GM20000 (cell line): ENCODE measurements at places on chromosomes 2 and 18.

DNA sequence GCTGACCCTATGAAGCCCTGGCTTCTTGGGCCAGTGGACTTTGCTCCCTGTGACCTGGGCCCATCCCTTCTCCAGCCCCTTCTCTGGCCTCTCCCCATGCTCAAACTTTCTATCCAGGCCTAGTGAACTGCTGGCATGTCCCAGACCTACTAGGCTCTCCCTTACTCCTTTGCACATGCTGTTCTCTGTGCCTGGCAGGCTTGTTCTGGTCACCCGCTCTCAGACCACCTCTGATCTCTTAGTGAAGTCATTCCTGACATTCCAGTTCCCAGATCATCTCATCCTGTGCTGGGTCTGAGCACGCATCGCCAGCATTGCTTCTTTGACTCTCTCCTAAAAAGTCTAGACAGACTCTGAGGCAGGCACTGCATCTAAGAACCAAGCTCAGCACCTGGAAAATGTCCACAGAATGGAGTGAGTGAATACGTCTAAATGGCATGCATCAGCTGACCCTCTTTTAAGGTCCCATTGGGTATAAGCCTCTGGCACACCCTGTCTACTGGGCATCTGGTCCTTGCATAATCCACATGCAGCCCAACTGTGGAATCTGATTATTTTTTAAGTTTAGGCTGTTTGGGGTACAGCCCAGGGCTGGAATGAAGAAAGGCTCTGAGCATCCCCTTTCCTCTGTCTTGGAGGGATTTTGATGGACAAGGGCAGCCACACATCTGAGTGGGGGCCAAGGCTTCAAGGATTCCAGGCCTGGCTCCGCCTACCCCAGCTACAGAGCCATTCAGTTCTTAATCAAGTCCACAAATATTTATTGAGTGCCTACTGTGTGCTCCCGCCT, 130.6 kb upstream of the HAAO start:
- DNase-seq, result no peak

DNA sequence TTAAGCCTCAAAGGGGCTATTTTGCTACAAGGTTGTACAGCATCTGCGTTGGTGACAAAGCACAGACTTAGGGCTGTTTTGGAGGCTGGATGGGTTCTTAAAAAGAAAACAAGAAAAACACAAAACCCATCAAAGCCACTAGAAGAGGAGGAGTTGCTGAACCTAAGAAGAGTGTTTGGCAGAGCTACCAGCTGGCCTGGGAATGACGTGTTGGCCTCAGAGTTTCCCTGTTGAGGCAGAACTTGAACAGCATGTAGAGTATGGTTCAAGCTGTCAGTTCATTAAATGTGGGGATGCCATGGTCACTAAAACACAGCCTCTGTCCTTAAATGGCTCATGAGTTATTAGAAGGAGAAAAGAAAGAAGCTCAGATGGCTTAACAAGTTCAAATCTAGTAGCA, 162.5 kb downstream of the TTC32 start:
- DNase-seq, result no peak

DNA sequence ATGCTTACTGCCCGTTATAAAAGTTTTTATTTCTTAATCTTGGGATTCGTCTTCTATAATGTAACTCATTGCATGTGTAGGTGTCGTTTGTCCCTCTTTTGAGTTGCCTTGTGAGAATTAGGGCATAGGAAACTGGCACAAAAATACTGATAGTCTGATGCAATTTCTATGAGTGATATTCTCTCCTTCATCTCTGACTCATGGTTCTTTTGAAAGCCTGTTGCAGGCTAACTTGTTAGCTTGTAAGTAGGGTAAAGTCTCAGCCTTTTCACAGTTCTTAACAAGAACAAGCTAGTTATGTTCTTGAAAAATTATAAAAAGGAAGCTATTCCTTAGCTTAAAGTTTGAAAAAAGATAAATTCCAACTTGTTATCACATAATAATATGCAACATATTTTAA, 1085.4 kb upstream of the NRXN1 start:
- DNase-seq, result no peak

- no peak for DNase-seq
Observed at GRCh38 chr2:172335736-172336135, 91.7 kb upstream of the ITGA6 start.

DNA sequence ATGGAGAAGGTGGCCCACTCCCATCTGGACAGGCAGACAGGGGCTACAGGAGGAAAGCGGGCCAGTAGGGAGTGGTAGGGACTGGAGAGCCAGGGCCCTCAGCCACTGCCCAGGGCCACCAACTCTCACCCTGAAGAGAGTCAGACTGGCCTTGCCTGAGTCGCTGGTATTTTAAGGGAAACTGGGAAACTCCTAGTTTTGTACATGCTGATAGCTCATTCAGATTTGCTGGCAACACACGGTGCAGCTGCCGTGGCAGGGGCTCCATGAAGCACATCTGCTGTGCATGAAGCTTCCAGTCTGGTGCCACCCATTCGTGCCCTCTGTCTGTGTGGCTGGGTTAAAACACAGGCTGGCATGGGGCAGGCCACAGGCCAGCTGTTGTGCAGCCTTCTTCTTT, 137.3 kb upstream of the GLI2 start:
- DNase-seq, result no peak

- DNase-seq, result no peak
Observed at GRCh38 chr18:78716022-78716421, 263.6 kb upstream of the SALL3 start.

GRCh38 chr2:68420254-68420910, 46.7 kb downstream of the FBXO48 start:
- no peak for DNase-seq

- DNase-seq, result peak; percentile 4
Observed at GRCh38 chr2:128682266-128682665, 363.6 kb upstream of the HS6ST1 start.

- peak; percentile 21 for DNase-seq
Observed at GRCh38 chr2:152861349-152861942, 143.0 kb downstream of the ARL6IP6 start.

DNA sequence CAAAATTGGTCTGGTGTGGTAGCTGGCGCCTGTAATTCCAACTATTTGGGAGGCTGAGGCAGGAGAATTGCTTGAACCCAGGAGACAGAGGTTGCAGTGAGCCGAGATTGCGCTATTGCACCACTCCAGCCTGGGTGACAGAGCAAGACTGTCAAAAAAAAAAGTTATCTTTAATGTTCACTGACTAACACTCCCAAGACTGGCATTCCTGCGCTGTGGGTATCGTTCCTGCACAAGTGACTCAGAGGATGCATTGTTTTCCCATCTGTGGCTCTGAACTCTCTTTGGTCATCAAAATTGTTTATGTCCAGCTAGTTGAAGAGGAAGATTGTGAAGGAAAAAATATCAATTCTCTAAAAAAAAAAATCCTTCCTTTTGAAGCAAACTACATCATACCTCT, 539.0 kb downstream of the SOX11 start:
- DNase-seq, result no peak

DNA sequence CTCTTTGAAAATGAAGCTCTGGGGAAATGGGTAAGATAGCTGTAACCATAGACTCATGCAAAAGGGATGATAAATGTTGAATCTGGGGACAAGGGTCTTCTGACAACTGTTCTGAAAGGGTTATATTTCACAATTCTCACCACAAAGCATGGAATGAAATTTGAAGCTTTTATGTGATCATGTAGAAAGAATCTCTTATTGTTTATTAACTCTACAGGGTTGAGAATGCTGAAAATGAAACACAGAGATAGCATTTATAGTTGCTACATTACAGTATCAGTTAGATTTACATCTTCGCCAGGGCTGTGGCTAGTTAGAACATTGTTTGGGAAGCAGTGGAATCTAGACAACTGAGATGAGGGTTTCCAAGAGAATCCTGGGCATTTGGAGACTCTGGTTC, 97.4 kb upstream of the LHCGR start:
- DNase-seq, result no peak

- DNase-seq, result no peak
Observed at GRCh38 chr2:219184121-219184520, 6.0 kb downstream of the RETREG2 start.

- no peak for DNase-seq
Observed at GRCh38 chr2:104853534-104854497, at the start of gene POU3F3. TSS of gene POU3F3 (plus strand) at chr2:104854115. CDS start at chr2:104855511, 1,396 bp downstream.

DNA sequence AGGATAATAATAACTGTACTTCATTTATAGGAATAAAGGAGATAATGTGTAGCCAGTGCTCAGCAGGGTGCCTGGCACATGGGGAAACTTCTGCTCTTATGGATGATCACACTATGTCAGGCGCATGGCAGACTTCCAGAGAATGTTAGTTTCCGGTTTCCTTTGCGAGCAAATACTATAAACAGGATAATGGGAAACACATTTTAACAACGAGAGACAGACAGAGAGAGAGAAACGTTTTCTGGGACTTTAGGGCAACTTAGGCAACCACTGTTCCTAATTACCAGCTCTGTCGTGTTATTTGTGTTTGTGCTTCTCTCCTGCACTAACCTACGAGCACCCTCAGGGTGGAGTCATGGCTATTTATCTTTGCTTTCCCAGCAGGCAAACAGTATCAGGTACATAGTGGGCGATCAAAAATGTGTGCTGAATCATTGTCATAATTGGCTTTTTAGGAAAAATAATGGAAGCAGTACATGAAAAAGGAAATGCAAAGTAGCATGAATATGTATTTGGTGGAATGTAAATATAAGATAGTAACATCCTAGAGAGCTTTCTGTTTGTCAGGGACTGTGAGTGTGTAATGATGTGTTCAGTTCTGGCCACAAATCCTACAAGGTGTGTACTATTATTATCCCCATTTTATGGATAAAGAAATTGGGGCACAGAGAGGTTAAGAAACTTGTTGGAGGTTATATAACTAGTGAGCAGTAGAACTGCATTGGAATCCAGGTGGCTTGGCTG, 36.8 kb upstream of the IGFBP2 start:
- no peak for DNase-seq

GRCh38 chr2:161315380-161315779, 7.2 kb downstream of the PSMD14 start:
- DNase-seq, result no peak

- DNase-seq, result no peak
Observed at GRCh38 chr2:28600181-28600580, 104.3 kb downstream of the PLB1 start.

DNA sequence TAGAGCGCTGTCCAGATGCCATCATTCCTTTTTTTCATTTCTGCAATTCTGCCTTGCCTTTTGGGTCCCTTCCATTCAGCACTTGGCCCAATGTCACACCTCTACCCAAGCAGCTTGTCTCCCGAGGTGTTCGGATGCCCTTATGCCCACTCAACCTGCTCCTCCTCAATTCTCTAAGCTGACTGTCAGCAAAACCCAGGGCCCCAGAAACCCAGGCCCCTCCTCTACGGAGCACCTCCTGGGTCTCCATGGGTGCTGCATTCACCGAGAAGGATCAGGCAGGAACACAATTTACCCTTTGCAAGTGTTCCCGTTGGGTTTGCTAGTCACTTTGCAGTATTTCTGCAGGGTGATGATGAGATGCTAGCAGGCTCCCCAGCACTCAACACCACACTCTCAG, 86.7 kb upstream of the RAB6C start:
- DNase-seq, result no peak

DNA sequence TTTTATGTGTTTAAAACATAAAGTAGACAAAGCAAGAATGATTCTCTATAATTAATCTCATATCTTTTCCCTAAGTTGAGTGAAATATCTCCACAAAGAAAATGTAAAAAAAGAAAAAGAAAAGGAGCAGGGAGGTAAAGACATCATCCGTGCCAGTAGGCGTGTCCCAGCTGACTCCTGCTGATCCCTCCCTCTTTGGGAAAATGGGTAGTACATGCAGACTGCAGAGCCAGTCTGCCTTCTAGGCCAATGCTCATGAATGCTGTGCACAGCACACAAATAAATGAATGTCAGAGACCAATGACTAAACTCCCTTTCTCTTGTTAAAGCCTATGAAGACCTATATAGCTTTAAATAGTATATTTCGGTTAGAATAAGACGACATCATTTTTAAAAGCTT, 64.7 kb downstream of the RAPH1 start:
- no peak for DNase-seq

- no peak for DNase-seq
Observed at GRCh38 chr2:179692610-179693009, 168.8 kb downstream of the ZNF385B start.

DNA sequence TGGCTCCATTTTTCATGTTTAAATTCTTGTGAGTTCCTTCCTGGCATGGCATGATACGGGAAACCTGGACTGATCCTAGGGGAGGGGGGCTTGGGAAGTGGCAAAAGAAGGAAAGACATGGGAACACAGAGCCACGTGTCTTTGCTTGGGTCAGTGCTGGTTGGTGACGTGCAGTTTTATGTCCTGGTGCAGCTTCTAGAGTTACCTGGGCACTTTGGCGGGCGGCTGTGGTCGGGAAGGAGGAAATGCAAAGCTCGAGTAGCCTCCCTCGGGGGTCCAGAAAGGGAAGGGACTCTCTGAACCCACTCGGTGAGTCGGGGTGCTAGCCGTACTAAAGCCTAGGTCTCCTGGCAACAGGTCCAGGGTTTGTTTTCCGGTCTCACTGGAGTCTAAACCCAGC, 94.6 kb downstream of the APOB start:
- no peak for DNase-seq

DNA sequence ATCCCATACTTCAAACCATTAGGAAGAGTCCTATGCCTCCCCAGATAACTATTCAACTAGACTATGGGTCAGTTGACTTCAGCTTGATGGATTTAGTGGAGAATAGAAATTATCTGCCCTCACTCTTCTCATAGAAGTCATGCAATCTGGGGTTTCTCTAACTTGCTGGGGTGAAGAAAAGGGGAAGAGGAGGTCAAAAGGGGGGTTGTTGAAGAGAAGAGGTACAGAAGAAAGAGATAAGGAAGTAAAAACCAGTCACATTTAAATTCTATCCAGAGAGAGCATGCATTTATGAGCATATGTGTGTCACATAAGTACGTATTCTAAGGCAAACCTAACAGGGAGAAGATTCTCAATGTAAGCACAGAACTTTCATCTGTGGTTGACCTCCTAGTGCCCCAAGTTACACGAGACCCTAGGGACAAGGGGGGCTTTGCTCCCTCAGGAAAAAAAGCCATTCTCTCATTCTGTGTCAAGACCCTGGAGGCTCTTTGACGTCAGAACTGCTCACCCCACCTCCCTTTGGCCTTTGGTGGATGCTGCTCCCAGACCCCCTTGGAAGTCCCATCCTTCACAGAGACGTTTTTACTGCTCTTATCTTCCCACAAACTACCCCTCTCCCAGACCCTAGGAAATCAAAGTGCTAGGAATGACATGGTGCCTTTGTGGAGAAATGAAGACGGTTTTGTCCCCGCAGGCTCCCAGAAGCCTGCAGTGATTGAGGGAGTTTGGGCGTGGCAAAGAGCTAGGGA, 236.8 kb upstream of the TNP1 start:
- no peak for DNase-seq

- no peak for DNase-seq
Observed at GRCh38 chr2:230983566-230983965, 12.4 kb upstream of the SPATA3 start.

DNA sequence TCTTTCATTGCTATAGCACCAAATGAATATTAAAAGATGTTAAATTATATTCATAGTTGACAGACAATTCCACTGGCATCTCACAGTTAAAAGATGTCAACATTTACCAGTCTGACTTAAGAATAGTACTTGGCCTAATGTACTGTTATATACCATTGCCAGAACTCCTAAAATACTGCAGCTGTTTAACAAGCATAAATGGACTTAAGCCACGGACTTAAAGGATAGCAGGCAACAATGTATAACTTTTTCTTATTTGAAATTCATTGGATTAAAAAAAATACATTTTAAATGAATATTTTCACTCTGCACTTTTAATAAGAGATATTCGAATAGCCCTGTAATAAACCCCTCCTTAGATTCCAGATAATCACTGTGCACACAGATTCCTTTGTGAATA, 3.8 kb downstream of the TCF4 start:
- DNase-seq, result no peak
